HuH-7 (cell line): ENCODE measurements at places on chromosomes 5 and 9.

- DNase-seq, result no peak
Observed at GRCh38 chr5:105238561-105238960, 1676.0 kb upstream of the NUDT12 start.

DNA sequence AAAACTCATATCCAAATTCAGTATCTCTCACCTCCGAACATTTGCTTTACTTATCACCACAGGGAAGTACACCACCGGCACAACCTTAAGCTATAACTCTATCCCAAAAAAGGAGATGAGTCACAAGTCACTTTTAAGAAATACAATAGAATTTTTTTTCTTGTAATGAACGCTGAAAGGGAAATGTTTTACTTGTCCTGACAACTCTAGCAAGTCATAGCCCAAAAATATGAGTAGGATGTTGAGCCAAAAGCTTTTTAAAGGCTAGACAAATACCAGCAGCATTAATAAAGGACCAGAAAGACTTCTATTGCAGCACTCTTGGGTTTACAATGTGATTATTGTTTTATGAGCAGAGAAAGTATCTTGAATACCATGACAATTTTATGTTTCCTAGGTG, 147.3 kb upstream of the FST start:
- DNase-seq, result no peak

DNA sequence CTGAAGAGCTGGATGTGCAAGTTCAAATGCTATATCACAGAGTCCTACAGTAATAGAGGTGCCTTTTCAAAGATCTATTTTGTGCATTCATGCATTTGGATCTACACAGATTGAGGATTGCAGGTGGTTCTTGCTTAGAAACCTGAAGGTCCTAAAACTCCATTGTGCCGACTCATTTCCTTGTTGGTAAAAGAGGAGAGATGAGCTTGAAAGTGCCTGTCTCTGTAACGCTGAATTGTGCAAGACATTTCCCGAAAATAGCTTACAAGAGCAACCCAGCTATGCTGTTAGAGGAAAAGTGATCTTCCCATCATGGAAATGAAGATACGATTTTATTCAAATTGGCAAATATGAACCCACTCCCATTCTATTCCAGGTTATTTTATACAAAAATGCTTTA, 110.7 kb upstream of the CXCL14 start:
- no peak for DNase-seq

DNA sequence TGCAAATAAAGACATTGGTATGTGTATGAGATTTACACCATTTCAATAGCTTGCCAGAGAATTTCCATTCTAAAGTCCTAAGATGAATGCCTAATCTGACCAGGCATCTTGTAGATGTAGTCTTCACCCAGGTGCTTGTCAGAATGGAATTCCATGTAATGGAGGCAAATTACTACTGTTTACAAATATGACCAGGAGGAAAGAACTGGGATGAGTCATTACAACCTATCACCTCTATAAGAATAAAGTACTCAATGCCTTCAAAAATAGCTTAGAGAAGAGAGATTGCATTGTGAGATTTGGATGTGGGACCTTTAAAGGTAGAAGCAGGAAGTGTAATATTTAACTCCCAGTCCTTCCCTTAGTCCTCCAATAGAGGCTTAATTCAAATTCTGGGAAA, 507.0 kb upstream of the PTGER4 start:
- no peak for DNase-seq

DNA sequence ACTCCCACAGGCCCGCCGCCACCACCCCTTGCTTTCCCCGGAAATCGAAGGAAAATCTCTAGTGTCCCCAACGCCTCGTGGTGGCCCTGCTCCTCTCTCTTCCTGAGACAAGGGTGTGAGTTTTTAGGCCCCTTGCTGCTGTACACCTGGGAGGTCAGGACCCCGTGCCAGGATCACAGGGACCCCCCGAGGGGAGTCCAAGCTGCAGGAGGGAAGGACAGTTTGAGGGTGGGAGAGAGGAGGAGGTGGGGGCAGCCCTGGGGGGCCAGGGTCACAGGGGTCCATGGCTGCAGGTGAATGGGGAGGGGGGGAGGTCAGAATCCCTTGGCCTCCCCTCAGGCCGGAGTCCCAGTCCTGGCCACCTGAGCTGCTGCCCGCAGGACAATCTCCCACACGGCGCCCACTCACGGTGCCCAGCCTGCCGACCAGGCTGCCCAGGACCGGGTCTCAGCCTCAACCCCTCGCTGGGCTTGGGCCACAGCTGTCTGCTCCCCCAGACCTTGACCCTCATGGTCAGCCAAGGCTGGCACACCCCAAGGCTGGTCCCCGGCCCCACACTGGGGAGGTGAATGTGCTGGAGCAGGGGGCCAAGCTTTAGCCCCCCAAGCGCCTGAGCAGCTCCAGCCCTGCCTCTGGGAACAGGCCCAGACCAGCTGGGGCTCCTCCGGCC, 19.9 kb downstream of the TPPP start:
- DNase-seq, result no peak
